Ascending aorta (tissue), 2 donors: ENCODE measurements at places on chromosomes 16 and 17.

GRCh38 chr17:2684549-2684948 lies 27.0 kb downstream of the CLUH start:
- no peak for DNase-seq

DNA sequence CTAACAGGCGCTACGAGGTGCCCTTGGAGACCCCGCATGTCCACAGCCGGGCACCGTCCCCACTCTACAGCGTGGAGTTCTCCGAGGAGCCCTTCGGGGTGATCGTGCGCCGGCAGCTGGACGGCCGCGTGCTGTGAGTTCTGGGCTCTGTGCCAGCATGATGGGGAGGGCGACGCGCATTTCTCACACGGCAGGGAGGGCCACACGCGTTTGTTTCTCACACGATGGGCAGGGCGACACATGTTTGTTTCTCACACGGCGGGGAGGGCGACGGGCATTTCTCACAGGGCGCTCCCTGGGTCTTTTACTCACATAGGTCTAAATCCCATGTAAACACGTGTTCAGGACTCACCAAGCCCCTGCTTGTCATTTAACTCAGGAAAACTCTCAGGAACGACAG lies 4.4 kb downstream of the GAA start:
- DNase-seq: no peak

DNA sequence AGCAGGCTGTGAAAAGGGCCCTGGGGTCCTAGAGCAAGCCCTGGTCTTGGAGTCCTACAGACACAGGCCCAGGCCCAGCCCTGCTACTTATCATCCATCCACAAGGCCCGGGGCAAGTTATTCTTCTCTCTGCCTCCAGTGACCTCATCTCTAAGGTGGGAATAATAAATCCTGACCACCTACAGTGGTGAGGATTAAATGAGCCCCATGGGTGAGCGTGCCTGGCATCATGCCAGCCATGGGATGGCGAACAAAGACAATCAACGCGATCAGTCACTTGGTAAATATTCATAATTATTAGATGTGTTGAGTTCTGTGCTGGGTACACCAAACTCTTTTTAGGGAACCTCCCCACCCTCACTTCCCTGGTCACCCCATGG lies 5.5 kb downstream of the KRT15 start:
- DNase-seq: no peak

DNA sequence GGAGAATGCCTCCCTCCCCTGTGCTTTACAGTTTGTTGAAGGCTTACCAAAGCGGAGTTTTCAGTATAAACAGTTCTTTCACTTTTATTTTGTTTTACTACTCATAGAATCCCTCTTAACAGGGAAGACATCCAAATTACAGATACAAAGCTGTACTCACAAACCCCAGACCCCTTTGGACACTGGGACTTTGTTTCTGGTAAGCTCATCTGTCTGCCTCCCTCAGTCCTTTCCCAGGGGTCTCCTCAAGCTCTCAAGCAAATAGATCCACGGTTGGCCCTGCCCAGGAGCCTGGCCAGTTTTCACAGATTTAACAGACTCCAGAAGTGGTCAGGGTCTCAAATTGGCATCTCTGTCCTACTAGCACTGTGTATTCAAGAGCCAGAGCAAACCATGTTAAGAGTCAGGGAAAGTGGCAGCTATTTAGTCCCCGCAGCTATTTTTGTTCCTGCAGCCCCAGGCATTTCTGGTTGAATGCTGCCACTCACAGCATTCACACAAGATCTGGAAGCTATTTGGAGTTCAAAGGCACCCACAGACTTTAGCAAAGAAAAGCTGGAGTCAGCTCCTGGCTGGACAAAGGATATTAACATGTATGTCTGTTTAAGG lies 54.2 kb downstream of the TMEM100 start:
- DNase-seq: no peak

DNA sequence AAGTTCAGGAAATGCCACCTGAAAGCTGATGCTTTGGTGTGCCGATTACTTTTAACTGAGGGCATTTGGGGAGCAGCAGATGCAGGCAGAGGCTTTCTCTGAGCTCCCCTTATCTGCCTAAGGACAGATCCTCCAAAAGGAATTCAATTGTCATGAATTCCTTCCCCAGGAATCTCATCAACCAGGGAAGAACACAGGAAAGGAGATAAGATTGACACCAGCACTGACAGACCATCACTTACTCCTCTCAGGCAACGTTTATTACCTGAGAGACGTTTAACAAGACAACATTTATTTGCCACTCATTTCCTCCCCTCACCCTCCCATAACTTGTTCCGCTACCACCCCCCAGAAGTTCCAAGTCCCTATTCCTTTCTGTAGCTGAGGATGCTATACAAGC lies 17.6 kb upstream of the CDRT4 start:
- DNase-seq: no peak

GRCh38 chr16:88994695-88995094 lies 17.7 kb upstream of the CBFA2T3 start:
- DNase-seq: no peak
